ENCODE measurements at places on chromosomes 3 and 15. TPM values are rescaled to one million over a fixed set of nuclear protein-coding genes. Genes with fewer than 3 reads are reported as not detected.

DNA sequence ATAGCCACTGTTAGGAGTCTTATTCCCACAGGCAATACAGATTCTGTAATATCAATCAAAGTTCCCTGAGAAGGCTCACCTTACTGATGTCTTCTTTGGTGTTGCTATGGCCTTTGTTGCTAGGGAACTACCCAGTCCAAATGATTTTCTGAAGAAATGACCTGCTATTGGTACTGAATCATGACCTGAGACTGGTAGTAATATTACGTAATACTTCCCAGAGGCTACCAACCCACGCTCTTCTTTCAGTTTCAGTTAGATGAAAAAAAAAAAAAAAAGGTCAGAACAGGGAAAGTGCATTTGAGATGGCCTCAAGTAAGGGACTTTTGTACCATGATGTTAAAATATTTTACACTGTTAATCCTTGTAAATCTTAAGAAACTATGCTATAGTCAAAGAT is 1092.5 kb upstream of the EPHA6 start:
- no peak overlapping the region for H3K4me3 ChIP-seq
- no peaks in the 10 kb centered on the region for H3K4me1 ChIP-seq

- no peak overlapping the region for H3K4me3 ChIP-seq
- no peak for DNase-seq
- H3K36me3 ChIP-seq, result no peaks in the 10 kb centered on the region
- peak overlapping the region; percentile 39 for H3K27ac ChIP-seq
- H3K27me3 ChIP-seq, result no peaks in the 10 kb centered on the region
- no peaks in the 10 kb centered on the region for H3K4me1 ChIP-seq
Observed at GRCh38 chr3:102078854-102079808, 229.8 kb downstream of the NFKBIZ start.

GRCh38 chr15:74548241-74548640 is 7.2 kb downstream of the ARID3B start:
- H3K27me3 ChIP-seq, result no peaks in the 10 kb centered on the region
- no peak overlapping the region for H3K4me3 ChIP-seq
- peaks cover 7% of the 10 kb centered on the region for H3K4me1 ChIP-seq
- H3K27ac ChIP-seq, result no peak overlapping the region
- no peaks in the 10 kb centered on the region for H3K36me3 ChIP-seq

GRCh38 chr3:11544412-11545181 is 99.1 kb downstream of the VGLL4 start:
- H3K4me3 ChIP-seq, result no peak overlapping the region
- H3K27me3 ChIP-seq, result no peaks in the 10 kb centered on the region
- peak overlapping the region; percentile 84 for H3K27ac ChIP-seq
- no peaks in the 10 kb centered on the region for H3K36me3 ChIP-seq

GRCh38 chr3:171832989-171833388 is 10.2 kb upstream of the TMEM212 start:
- no peaks in the 10 kb centered on the region for H3K36me3 ChIP-seq
- H3K27ac ChIP-seq, result peak overlapping the region; percentile 40
- H3K4me1 ChIP-seq, result peaks cover 5% of the 10 kb centered on the region
- H3K4me3 ChIP-seq, result no peak overlapping the region
- H3K27me3 ChIP-seq, result no peaks in the 10 kb centered on the region

DNA sequence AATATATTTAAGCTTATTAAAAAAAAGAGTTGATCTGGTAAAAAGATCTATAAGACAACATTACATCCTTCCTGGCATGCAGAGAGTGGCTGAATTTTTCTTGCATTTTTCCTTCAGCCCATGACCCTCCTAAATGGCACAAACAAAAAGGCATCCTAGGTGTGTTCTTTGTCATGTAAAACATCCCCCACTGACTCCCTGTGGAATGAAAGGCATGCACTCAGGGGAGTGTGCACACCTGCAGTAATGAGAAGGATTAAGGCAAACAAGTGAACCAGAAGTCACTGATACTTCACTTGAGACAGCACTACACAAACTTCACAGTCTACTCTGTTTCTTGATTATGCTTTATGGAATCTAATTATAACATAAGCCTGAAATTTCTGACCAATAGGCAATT is 195.0 kb downstream of the RBMS3 start:
- H3K36me3 ChIP-seq, result no peaks in the 10 kb centered on the region
- H3K27ac ChIP-seq, result no peak overlapping the region
- no peaks in the 10 kb centered on the region for H3K4me1 ChIP-seq
- H3K27me3 ChIP-seq, result no peaks in the 10 kb centered on the region
- no peak overlapping the region for H3K4me3 ChIP-seq
- DNase-seq, result no peak

- H3K4me1 ChIP-seq, result peaks cover 6% of the 10 kb centered on the region
- no peak for DNase-seq
- H3K4me3 ChIP-seq, result no peak overlapping the region
Observed at GRCh38 chr15:64112073-64112772, 16.4 kb downstream of the SNX1 start.

- H3K27ac ChIP-seq, result peak overlapping the region; percentile 90
- H3K4me1 ChIP-seq, result no peaks in the 10 kb centered on the region
- H3K36me3 ChIP-seq, result no peaks in the 10 kb centered on the region
- no peak overlapping the region for H3K4me3 ChIP-seq
- DNase-seq, result no peak
Observed at GRCh38 chr15:39473298-39473947, 107.5 kb upstream of the THBS1 start.

Gene CD276
- total RNA-seq, result 119 TPM

Gene CRYGS
- 3.8 TPM for total RNA-seq

Gene GOLGA8Q
- total RNA-seq, result 1.9 TPM

Gene ZSCAN2
- total RNA-seq, result 14.4 TPM

Measured in breast epithelium (tissue), 4 donors.